GM23248 (cell line): ENCODE measurements at places on chromosomes 16 and 17. TPM values are rescaled to one million over a fixed set of nuclear protein-coding genes. Genes with fewer than 3 reads are reported as not detected.

- H3K36me3 ChIP-seq, result peaks cover 6% of the 10 kb centered on the region; the same call in 1 of the 2 replicates
- peak; percentile 58 for DNase-seq
- peaks cover 17% of the 10 kb centered on the region for H3K4me1 ChIP-seq
- 0 out of 2 replicates have a peak overlapping the region, but pooled peaks have one; percentile 18 for H3K27ac ChIP-seq
These were observed 10.3 kb upstream of the RARA start for GRCh38 chr17:40298726-40299125.

DNA sequence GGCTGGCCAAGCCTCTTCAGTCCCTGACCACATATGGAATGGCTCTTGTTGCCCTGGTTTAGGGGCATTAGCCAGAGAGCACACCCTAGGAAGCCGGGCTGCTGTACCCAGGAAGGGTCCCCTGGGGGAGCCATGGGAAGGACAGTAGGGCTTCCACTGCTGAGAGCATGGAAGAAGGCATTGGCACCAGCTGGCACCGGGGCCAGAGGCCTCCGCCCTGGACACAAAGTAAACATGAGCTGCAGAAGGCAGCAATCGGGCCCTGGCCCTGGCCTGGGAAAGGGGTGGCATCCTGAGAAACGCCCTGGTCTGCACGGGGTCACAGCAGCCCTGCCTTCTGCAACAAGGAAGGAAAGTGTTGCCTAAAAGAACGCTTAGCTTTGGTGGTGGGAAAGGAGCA lies 49.4 kb downstream of the VAC14 start:
- no peak for DNase-seq
- peaks cover 22% of the 10 kb centered on the region for H3K4me1 ChIP-seq

GRCh38 chr16:73189136-73189535 lies 141.2 kb upstream of the ZFHX3 start:
- no peak overlapping the region for H3K4me3 ChIP-seq
- DNase-seq, result no peak
- peaks cover 14% of the 10 kb centered on the region for H3K4me1 ChIP-seq
- H3K27me3 ChIP-seq, result no peaks in the 10 kb centered on the region

- H3K36me3 ChIP-seq, result no peaks in the 10 kb centered on the region
- H3K27me3 ChIP-seq, result no peaks in the 10 kb centered on the region
- H3K4me1 ChIP-seq, result no peaks in the 10 kb centered on the region
- no peak for DNase-seq
These were observed 372.3 kb downstream of the NPIPA8 start for GRCh38 chr16:17964196-17964595.

GRCh38 chr17:57357392-57357784 lies 101.1 kb downstream of the MSI2 start:
- no peak for DNase-seq
- no peak overlapping the region for H3K27ac ChIP-seq
- no peaks in the 10 kb centered on the region for H3K36me3 ChIP-seq
- no peaks in the 10 kb centered on the region for H3K4me1 ChIP-seq
- no peak overlapping the region for H3K4me3 ChIP-seq

DNA sequence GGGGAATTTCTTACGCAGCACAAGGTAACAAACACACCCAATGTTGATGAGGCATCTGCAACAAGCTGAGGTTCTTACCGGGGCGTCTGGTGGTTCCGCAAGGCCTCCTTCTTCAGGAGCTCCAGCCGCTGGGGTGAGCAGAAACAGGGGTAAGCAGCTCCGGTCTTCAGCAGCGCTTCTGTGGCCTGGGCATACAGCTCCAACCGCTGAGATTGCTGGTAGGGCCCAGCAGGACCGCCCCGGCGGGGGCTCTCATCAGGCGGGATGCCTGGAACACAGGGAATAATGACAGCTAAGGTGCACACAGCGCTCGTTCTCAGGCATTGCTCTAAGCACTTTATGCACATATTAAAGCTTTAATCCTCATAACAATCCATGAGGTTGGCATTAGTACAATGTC lies 12.7 kb downstream of the EARS2 start:
- no peak overlapping the region for H3K27ac ChIP-seq
- H3K36me3 ChIP-seq, result peaks cover 14% of the 10 kb centered on the region
- H3K4me3 ChIP-seq, result no peak overlapping the region

GRCh38 chr16:23640931-23641765 lies at the start of the genes DCTN5 and PALB2:
Gene DCTN5 (plus strand): TSS chr16:23641466. CDS start chr16:23641543, 77 bp downstream.
Gene PALB2 (minus strand): TSS chr16:23641310. CDS start chr16:23641157, 153 bp downstream.
- peak within 1 kb of the TSS; percentile 99 for H3K4me3 ChIP-seq
- peaks cover 15% of the 10 kb centered on the region; the same call in 1 of the 2 replicates for H3K36me3 ChIP-seq
- H3K27me3 ChIP-seq, result no peaks in the 10 kb centered on the region
- H3K4me1 ChIP-seq, result peaks cover 7% of the 10 kb centered on the region; the same call in 1 of the 2 replicates

DNA sequence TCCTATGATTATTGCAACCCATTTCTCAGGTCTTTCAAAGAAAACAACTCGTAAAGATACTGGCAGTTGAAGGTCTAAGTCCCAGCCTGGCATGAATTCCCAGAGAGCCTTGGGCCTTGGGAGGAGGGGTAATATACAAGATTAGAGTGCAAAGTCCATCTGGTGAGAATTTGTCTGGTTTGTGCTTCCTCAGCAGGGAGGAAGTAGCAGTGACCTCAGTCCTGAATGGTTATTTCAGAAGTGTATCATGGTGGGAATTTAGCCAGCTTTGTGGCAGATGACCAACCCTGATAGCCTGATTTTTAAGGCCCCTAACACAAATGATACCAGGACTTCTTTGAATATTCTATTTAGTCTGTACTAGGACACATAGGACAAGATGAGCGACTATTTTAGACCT lies 151.2 kb upstream of the TBX2 start:
- H3K4me3 ChIP-seq, result no peak overlapping the region
- H3K27ac ChIP-seq, result no peak overlapping the region
- H3K4me1 ChIP-seq, result peaks cover 49% of the 10 kb centered on the region
- no peaks in the 10 kb centered on the region for H3K27me3 ChIP-seq

DNA sequence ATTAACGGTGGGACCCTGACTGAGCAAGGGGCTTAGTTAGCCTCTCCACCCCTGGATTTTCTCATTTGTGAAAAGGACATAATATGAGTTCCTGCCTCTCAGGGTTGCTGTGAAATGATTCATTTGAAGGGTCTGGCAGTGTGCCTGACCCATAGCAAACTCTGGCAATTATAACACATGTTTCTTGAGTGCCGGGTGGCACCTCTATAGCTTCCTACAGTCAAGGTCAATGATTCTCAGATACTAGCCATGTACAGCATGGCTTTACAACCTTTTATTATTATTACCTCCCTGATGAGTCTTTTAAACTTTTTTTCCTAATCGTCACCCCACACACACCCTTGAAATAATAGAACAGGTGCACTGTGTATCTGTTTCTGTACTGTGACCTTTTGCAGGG lies 42.1 kb downstream of the TMEM114 start:
- no peak overlapping the region for H3K4me3 ChIP-seq
- no peak overlapping the region for H3K27ac ChIP-seq
- no peaks in the 10 kb centered on the region for H3K36me3 ChIP-seq
- no peaks in the 10 kb centered on the region for H3K4me1 ChIP-seq
- H3K27me3 ChIP-seq, result peaks cover 24% of the 10 kb centered on the region
- no peak for DNase-seq

DNA sequence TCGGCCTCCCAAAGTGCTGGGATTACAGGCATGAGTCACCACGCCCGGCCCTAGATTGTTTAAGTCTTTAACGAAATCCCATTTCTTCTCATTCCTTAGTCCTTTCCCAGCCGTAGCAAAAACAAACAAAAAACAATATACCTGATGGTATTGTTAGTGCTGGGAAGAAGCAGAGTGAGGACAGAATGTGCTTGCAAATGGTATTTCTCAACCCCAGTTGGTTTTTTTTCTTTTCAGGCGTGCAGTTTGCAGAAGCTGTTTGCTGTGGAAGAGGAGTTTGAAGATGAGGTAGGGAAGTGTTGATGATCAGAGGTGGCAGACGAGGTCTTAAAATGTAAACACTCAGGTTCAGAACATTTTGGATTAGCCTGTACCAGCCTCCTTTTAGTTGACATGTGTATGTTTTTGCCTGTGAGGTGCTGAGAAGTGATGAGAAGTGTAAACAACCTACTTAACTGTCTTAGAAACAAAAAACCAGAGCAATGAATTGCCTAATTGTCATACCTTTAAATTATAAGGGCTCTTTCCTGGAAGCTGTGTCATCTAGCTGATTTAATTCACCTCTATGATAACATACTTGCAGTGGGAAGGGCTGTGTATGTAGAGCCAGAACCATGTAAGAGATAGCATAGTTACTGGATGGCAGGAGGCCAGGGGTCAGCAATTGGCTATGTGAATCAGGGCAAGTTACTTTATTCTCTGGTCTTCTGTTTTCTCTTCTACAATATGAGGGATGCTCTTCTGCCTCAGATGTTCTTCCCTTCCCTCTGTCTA lies 3.4 kb downstream of the HROB start:
- no peak overlapping the region for H3K27ac ChIP-seq
- no peak for DNase-seq
- no peak overlapping the region for H3K4me3 ChIP-seq

DNA sequence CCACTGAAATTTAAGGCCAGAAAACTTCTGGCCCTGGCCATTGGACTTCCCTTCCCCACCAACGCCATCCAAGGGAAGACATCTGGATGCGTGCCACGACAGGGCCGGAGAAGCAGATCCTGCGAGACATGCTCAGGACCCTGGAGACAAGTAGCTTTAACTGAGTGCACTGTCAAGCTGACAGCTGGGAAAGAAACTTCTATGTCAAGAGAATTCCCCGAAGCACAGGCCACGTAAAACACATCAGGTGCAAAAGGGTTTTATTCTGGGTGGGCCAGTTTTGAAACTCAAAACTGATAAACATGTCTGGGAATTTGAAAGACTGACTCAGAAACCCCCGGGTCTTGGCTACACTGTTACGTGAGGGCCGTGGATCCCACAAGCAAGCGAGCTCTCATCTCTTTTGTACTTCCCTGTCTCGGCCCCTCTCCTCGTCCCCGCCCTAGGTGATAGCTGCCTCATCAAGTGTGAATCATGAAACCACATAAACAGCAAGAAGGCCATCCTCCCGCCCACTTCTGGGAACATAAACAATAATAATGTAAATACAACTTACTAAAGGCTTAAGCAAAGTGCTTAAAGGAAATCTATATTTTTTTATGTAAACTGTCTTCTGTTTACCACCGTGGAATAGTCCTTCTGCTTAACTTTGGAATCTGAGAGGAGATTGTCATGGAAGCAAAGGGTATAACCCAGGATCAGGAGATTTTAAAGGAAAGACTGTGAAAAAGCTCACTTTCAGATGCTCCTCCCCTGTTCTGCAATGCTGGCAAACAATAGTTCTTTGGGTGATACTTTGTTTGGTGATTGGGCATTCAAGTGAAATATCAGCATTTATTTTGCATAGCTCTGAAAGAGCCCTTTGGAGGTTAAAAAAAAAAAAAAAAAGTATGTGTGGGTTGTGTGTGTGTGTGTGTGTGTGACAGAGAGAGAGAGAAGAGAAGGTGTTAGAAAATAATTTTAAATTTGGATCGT lies 406.0 kb upstream of the MAF start:
- no peaks in the 10 kb centered on the region; the same call in none of the 2 replicates for H3K27me3 ChIP-seq
- H3K4me1 ChIP-seq, result peaks cover 9% of the 10 kb centered on the region
- no peak overlapping the region for H3K4me3 ChIP-seq

GRCh38 chr17:63490329-63490728 lies 13.5 kb downstream of the ACE start:
- no peaks in the 10 kb centered on the region for H3K36me3 ChIP-seq
- H3K4me3 ChIP-seq, result no peak overlapping the region

DNA sequence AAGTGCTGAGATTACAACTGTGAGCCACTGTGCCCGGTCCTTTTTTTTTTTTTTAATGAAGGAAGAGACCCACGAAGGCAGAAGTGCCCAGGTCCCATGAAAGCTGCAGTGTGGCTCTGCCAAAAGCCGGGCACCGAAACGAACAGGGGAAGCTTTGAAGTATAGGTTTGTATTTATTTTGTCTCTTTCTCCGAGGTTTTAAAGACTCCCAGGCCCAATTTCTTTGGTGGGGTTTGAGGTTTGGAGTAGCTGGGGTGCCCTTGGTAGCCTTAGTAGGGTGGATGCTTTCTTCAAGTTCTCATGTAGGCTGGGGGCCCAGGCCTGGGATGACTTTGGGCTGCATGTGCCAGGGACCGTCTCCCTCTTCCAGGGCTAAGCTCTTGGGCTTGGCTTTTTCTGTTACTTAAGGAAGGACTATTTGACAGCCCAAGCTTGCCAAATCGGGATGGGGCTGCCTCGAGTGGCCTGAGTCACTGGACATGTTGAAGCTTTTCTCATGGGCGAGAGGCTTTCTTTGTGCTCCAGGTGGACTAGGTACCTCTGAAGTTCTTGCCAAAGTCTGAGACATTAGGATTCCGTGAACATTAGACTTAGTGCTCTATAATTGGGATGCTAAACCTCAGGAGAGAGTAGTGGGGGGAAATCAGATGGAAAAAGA lies 66.3 kb downstream of the WIPI1 start:
- DNase-seq, result peak; percentile 44
- H3K4me1 ChIP-seq, result peaks cover 6% of the 10 kb centered on the region; the same call in 1 of the 2 replicates
- no peaks in the 10 kb centered on the region for H3K36me3 ChIP-seq
- no peak overlapping the region for H3K4me3 ChIP-seq
- no peak overlapping the region for H3K27ac ChIP-seq
- H3K27me3 ChIP-seq, result no peaks in the 10 kb centered on the region

GRCh38 chr17:34606763-34607162 lies 27.4 kb downstream of the TMEM132E start:
- no peak overlapping the region for H3K4me3 ChIP-seq
- H3K36me3 ChIP-seq, result no peaks in the 10 kb centered on the region
- H3K4me1 ChIP-seq, result no peaks in the 10 kb centered on the region
- DNase-seq, result no peak
- no peaks in the 10 kb centered on the region for H3K27me3 ChIP-seq

GRCh38 chr17:15930426-15930825 lies 14.5 kb upstream of the ADORA2B start:
- no peak overlapping the region for H3K27ac ChIP-seq
- no peaks in the 10 kb centered on the region for H3K36me3 ChIP-seq
- H3K27me3 ChIP-seq, result 0 out of 2 replicates have a peak, but pooled peaks cover 12% of the 10 kb centered on the region
- DNase-seq, result peak; percentile 33
- no peak overlapping the region for H3K4me3 ChIP-seq
- H3K4me1 ChIP-seq, result no peaks in the 10 kb centered on the region

DNA sequence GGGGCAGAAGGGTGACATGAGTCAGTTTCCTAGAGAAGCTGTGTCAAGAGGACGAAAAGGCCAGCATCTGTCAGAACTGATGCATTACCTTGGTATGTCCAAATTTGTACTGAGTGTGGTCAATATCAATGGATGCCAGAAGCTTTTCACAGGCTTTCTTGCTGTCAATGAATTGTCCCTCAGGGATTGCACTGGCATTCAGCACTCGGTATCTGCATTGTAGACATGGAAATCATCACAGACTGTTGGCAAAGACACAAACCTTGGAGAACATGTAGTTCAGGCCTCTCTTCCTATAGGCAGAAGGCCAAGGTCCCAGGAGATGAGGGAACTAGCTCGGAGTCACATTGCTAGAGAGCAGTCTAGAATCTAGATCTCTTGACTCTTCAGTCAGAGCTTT lies 16.6 kb downstream of the MYH3 start:
- no peaks in the 10 kb centered on the region for H3K27me3 ChIP-seq
- peak; percentile 28 for DNase-seq
- no peaks in the 10 kb centered on the region for H3K4me1 ChIP-seq
- no peaks in the 10 kb centered on the region for H3K36me3 ChIP-seq
- H3K4me3 ChIP-seq, result no peak overlapping the region

The GPR142 gene
- not detected in 2 replicates for total RNA-seq

The CMTM2 gene
- total RNA-seq, result not detected in 2 replicates

The GSG1L gene
- total RNA-seq, result not detected in 2 replicates

The RDM1 gene
- not detected in 2 replicates for total RNA-seq

The SGCA gene
- total RNA-seq, result 1.6 TPM in 1 of 2 replicates, not detected in the other

The SOCS1 gene
- total RNA-seq, result 1.4 and 2.0 TPM in 2 replicates

The TLCD2 gene
- total RNA-seq, result 2.2 and 2.8 TPM in 2 replicates

The USP6 gene
- not detected in 2 replicates for total RNA-seq

The PLA2G10 gene
- not detected in 2 replicates for total RNA-seq
